ENCODE measurements at places on chromosomes 11 and 22. TPM values are rescaled to one million over a fixed set of nuclear protein-coding genes. Genes with fewer than 3 reads are reported as not detected.

Gene MUC15
- not detected for total RNA-seq

Gene ZP1
- not detected for total RNA-seq

Gene SCT
- not detected for total RNA-seq

Gene NECTIN1
- total RNA-seq: 20.9 TPM

Gene IGF2
- total RNA-seq: 1.2 TPM

Gene USP2
- 2.8 TPM for total RNA-seq

Gene BEST1
- total RNA-seq: 0.30 TPM

Gene LRRC56
- total RNA-seq: 1.5 TPM

Gene ACR
- 0.07 TPM for total RNA-seq

Gene SUSD2
- 1.3 TPM for total RNA-seq

Gene USP28
- 142 TPM for total RNA-seq

GRCh38 chr22:38260761-38261681, 11.8 kb downstream of the TMEM184B start:
- DNase-seq: no peak

DNA sequence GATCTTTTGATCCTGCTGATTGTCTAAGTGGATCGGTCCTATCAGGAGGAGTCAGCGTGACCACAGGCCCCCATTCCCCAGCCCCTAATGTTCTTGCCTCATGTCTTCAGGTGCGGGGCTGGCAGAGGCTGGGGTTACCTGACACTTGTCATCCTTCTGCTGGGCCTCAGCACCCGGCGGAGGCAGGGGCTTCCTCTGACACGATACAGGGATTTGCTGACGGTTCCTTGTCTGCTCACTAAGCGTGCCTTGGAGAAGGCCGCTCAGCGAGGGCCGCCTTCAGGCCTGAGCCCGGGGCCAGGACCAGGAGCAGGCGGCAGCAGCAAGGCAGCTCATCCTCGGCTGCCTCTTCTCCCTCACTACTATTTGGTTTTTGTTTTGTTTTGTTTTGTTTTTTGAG, 45.7 kb upstream of the KCNQ1OT1 start:
- DNase-seq: no peak

GRCh38 chr11:62125881-62126280, 2.1 kb downstream of the INCENP start:
- DNase-seq: peak; percentile 9

DNA sequence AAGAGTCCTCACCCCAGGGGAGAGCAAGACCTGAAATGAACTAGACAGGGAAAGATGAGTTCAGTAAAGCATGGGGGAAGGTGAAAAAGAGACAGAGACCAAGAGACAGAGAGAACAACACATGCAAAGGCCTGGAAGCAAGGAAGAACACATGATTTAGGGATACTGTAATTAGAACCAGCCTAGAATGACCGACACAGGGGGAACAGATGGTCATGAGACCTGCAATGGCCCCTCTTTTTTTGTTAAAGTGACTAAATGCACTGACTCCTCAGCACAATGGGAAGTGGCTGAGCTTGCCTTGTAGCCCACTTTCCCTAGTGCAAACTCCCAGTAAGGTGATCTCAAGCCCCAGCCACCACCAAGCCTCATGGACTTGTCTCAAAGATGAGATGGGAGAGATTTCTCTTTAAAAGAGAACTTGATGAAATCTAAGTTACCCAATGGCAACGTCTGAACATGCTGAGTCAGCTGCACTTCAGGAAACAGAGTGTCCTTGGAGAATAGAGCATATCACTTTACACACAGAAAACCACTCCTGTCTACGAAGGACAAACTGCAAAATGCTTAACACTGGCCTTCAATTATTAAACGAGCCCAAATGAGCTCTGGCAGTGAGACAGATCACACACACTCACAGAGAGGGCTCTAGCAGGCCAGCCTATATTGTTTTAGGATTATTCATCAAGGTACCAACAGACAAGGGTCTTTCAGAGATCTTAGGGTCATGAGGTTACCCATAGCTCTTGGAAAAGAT, 91.0 kb downstream of the SERGEF start:
- DNase-seq: no peak

DNA sequence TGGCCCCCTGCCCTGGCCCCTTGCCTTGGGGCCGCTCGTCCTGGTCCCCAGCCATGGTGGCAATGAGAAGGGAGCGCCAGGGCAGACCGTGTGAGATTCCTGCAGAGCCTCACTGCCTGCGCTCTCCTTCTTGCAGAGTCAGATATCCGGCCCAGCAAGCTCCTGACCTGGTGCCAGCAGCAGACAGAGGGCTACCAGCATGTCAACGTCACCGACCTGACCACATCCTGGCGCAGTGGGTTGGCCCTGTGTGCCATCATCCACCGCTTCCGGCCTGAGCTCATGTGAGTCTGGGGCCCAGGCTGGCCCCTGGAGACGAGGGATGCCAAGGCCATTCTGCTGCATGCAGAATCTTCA, 114.1 kb downstream of the MICAL2 start:
- no peak for DNase-seq

DNA sequence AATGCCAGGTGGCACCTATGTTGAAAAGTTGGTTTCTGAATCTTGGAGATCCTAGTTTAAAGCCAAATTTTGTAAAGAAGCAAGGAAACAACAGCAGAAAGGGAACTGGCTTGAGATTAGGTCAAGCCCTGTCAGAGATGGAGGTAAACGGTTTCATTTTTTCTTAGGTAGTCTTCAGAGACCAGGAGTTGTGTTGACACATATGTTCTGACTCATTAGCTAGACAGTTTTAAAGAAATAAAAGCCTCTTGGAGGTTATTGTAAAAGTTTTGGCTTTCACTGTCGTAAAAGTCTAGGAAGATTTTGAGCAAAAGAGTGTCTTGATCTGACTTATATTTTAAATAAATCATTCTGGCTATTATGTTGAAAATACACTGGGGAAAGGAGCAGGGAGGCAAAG, 151.5 kb upstream of the CTSC start:
- no peak for DNase-seq

GRCh38 chr11:26696330-26696729, 25.5 kb downstream of the SLC5A12 start:
- DNase-seq: no peak

- no peak for DNase-seq
Observed at GRCh38 chr11:110525883-110526282, 96.1 kb downstream of the FDX1 start.

DNA sequence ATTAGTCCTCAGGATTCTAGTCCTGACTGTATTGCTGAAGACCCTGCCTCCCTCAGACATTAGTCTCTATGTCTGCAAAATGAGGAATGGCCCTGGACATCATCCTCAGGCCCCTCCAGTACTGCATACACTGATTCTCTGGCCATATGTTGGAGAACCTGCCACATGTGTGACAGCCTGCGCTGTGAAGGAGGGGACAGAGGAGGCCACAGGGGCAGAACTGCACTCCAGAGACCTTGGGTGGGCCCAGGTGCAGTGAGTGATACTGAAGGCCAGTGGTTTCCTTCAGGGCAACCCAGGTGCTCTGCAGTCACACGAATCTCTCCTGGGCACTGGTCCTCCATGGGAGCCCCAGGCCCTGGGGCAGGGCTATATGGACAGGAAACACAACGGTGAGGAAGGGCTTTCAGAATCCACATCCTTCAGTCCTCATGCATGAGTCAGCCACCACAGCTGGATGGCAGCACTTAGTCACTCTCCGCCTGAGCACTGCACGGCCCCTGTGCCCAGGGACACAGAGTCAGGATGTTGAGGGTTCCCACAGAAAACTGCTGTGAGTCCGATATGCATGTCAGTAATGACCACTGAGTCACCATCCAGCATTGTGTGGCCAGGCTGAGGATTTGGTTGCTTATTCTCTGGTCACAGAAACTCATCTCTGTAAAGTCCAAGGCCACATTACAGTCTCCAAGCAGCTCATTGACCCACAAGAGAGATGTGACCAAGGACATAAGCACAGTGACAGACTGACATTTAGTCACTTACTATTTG, 39.7 kb downstream of the ME3 start:
- peak; percentile 43 for DNase-seq

DNA sequence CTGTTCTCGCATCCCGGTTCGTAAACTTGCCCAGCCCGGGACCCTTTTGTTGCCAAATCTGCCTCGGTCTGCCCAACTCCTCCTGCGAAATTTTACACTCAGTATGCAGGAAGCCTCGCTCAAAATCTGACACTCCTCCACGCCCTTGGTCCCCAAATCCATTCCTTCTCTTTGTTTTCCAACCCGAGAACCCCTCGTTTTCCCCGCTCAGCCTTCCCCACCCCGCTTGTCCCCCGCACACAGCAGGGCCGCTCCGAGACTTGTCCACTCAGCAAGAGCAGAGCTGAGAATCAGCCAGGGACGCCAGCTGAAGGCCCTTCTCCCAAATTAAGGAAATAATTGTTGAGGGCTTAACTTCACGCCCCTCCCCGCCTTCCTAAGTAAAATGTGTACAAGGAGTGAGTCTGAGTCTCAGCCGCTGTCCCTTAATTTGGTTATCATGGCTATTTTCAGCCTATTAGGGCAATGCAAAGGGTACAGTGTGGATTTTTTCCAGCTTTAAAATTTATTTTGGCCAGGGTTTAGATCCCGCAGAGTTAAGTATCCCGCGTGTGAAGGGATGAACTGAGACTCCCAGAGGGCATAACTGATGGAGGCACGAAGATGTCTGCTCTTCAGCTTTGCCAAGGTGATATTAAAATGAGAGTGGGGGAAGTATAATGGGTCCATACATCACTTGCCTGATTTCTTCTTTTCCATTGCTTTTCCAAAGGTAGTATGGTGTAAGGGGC, 581 bp upstream of the FBXO3 start:
- DNase-seq: no peak

DNA sequence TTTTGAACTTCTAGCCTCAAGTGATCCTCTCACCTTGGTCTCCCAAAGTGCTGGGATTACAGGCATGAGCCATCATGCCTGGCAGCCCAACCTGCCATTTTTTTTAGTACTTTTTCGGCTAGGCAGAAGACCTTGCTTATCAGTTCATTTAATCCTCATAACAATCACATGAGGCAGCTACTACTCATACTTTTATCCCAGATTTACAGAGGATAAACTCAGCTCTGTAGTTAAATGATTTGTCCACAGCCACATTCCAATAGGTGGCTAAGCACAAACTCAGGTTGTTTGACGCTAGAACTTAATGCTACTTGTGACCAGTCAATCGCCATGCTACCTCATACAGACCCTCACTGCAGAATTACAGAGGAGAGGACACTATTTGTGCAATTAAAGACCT, 28.1 kb downstream of the SBF2 start:
- no peak for DNase-seq

DNA sequence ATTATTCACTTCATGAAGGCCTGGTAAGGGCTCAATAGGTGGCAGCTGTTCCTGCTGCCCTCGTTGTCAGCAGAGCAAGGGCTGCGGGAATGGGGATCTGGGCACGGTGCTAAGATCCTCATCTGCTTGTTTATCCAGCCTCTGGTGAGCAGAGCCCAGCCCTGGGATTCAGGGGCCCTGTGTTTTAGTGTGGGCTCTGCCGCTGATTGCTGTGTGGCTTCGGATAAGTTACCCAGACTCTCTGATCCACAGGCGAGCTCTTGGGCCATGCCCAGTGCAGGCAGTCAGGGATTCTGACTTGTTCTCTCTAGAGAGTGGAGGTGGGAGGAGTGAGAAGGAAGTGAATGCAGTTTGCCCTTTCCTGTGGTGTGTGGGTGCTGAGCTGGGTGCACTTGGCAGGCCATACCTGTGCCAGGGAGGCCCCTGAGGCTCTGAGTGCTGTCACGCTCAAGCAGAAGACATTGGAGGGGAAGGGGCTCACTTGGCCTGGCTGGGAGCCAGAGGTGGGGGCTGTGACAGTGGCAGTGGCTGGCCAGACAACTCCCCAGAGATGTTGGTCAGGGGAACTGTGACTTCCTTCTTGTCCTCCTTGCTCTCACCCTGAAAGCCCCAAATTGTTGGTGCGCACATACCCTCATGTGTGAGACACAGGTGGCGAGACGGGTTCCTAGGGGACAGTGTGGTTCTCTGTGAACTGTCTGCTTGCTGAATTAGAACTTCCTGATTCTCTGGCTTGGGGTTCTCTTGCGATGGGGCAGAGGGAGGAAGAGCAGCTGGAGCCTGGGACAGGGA, 43.7 kb downstream of the CD82 start:
- DNase-seq: no peak

GRCh38 chr11:42524534-42525227, 787.1 kb upstream of the API5 start:
- peak; percentile 37 for DNase-seq

GRCh38 chr11:62404901-62405300, 13.9 kb upstream of the SCGB1A1 start:
- no peak for DNase-seq

- peak; percentile 35 for DNase-seq
Observed at GRCh38 chr22:22941831-22942510, 54.4 kb downstream of the IGLL5 start.

- peak; percentile 93 for DNase-seq
Observed at GRCh38 chr11:65945430-65945911, at the start of gene TSGA10IP. Gene TSGA10IP, plus strand, starts transcription at chr11:65945480. Its CDS starts 196 bp downstream, at chr11:65945676.

GRCh38 chr11:60500276-60500910, 7.8 kb downstream of the MS4A12 start:
- DNase-seq: peak; percentile 39

DNA sequence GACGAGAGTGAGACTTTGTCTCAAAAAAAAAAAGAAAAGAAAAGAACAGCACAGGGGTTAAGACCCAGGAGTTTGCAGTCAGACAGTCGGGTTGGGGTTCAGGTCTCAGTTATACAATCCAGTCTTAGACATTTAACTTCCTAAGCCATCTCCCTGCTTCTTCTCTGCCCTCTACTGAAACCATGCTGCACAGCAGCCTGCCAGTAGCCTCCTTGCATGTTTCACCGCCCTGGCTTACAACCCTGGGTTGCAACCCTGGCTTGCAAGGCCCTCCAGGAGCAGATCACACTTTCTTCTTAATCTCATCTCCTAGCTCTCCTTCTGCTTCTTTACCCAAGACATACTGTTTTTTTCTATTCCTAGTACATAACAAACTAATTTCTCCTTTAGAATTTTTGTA, 5.9 kb upstream of the B3GAT3 start:
- no peak for DNase-seq

DNA sequence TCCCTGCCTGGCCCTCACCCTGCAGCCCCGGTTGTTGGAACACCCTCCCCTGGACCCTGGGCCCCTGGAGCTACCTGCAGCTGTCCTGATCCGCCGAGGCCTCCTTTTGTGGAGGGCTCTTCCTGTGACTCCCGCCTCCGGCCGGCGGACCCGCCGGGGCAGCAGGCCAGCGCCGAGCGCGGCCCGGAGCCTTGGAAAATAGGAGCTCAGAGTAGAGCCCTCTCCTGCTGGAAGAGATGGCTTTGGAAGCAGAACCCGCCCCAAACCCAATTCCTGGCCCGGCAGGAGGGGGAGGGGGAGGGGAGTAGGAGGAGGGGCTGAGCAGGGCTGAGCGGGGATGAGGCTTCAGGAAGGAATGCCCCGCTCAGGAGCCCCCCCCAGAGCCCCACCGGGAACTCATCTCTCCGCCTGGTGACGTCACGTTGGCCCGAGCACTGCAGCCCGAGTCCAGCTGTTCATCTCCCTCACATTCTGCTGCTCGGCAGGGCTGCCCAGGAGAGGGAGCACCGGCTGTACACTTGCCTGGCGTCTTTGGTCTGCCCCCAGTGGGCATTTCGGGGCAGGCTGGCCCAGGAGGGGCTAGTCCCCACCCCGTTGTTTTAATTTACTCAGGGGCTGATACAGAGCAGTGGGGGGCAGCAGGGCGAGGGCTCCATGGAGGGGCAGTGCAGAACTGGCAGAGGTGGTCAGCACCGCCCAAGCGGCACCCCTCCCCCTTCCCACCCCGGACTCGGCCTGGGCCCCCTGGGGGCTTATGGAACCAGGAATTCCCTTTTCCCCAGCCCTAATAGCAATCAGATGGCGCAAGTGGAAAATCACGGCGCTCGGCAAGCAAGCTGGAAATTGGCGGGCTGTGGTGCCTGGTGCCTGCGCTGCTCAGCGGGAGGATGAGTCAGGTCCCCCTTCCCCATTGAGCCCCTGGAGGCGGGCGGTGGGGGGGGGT, at the start of gene MRGPRF:
TSS of gene MRGPRF (minus strand) at position 238 of the 943 bp plus-strand sequence. CDS start 3,345 bp downstream, outside the sequence.
- peak; percentile 90 for DNase-seq
